ENCODE measurements at places on chromosomes 4 and X.

DNA sequence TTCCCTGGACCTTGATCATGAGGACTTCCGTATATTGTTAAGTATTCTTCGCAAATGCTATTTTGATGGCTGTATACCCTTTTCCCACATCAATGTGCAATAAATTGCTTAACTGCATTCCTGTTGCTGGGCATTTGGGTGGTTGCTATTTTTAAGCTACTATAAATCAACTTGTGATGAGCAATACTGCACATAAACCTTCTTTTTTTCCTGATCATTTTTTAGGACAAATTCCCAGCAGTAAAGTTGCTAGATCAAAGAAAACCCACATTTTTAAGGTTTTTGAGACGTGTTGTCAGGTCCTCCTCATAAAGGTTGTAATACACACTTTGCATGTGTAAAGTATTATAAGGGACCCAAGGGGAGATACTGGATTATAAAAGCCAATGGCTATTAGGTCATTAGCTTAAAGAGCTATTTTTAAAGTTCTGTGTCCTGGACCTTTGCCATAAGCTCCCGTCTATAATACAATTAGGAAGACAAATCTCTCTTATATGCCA, 35.6 kb downstream of the LIMCH1 start:
- DNase-seq: no peak

DNA sequence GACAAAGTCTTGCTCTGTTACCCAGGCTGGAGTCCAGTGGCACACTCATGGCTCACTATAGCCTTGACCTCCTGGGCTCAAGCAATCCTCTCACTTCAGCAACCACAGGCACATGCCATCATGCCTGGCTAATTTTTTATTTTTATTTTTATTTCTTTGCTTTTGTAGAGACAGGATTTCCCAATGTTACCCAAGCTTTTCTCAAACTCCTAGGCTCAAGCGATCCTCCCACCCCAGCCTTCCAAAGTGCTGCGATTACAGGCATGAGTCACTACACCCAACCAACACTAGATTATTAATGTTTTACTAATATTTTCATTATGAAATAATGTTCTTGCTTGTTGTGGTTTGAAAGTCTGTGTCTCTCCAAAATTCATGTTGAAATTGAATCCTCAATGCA, 5.2 kb upstream of the ACTRT1 start:
- DNase-seq: no peak

DNA sequence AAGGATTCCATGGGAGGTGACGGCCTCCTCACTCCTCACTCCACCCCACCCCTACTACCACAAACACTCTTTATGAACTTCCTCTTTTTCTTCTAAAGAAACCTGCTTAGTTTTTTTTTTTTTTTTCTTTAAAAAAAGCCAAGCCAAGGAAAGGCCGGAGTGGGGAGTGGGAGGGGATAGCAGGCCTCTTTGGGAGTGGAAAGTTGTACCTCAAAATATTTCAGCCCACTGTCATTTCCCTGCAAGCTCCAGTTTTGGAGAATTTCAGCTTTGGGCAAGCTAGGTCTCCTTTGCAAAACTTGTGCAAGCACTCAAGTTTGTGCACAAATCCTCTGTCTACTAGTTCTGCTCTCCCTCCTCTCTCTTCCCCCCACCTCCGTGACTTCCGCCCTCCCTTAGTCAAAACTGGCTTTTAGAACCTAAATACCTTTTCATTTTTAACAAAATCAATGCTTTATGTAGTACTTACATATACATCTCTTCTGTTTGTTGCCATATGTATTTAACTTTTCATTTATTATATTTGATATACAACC, 512 bp upstream of the ANTXR2 start:
- DNase-seq: no peak

DNA sequence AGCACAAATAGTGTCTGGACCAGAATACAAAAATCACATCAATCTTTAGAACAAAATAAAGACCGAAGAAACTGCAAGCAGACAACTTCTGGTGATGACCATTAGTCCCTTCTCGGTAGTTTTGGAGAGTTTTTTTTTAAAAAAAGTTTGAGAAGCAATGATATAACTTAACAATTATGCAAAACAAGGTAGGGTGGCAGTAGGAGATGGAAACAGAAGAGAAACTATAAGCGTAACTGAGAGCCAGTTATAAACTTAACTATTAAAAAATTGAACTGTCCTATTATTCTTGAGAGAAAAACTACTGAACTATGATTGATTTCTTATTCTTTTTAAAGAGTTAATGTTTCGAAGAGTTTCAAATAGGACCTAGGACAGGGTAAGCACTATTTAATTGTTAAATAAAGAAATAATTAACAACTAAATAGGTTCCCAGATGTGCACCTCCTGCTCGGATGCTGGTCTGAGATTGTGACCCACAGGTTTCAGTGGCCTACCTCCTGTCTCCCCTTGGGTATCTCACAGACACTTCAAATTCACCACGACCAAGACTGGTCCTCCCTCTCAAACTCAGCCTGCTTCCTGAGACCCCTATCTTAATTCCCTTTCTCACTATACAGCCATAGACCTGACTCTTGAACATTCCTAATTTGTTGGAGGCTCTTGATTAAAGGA, 81.3 kb downstream of the LEF1 start:
- DNase-seq: no peak

DNA sequence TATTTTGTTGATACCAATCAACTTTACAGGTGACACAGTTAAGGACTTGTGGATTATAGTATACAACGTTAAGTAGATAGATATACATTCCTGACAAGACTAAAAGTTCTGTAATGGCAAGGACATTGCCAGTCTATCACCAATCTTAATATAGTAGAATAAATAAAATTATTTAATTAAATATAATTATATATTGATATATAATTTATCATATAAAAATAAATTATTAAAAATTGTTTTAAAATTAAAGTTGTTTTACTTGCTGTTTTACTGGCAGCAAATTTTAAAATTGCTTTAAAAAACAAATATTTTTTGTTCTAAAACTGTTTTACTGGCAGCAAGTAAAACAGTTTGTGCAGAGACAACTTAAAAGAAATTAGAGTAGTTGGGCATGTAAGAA, 18.7 kb downstream of the TNIP3 start:
- no peak for DNase-seq

DNA sequence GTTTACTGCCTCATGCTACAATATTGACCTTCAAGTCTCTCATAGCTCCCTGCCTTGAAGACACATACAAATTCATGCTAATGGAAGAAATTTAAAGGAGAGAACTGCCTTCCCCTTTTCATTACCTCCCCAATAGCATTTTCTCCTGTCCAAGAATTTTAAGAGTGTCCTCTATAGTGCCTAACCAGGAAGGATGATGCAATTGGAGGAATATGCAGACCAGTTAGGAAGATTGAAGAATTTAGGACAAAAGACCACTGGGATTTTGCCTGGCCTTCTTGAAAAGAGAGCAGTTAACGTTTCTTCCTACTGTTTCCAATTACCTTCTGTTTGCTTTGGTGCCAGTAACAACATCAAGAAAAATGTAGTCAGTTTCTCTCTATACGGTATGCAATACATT, 443.9 kb downstream of the INPP4B start:
- DNase-seq: no peak

DNA sequence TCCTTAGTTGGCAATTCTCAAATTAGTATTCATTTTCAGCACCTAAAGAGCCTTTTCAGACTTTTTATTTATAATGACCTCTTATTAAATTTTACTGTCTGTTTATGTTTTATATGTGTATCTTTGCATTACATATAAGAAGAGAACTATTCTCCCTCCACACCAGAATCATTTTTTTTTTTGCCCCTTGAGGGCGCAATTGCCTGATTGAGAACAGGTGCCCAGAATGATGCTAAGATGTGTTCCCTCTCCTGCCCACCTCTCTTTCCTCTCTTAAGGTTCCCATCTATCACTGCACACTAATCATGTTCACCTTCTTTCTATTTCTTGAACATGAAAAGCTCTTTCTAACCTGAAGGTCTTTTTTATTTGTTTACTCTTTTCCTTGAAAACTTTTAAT, 44.2 kb upstream of the ADAM29 start:
- no peak for DNase-seq

GRCh38 chr4:183038436-183038835, 60.6 kb upstream of the WWC2 start:
- no peak for DNase-seq

DNA sequence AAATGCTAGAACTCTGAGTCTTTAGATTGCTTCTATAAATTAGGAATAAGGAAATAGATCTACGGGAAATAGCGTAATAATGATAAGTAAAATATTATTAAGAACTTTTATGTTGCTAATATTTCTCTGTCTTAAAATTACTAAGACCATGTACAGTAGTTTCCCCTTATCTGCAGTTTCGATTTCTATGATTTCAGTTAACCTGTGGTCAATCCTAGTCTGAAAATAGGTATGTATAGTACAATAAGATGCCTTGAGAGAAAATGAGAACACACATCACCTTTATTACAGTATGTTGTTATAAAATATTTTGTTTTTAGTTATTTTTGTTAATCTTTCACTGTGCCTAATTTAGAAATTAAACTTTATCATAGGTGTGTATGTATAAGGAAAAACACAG, 92.6 kb downstream of the CCSER1 start:
- DNase-seq: no peak

- no peak for DNase-seq
Observed at GRCh38 chr4:158538176-158538575, 16.5 kb downstream of the RXFP1 start.

- DNase-seq: no peak
Observed at GRCh38 chr4:133347409-133347808, 198.3 kb downstream of the PCDH10 start.
